Astrocyte (in vitro differentiated cells and primary cell): ENCODE measurements at places on chromosomes 3 and 15. TPM values are rescaled to one million over a fixed set of nuclear protein-coding genes. Genes with fewer than 3 reads are reported as not detected.
A peak's percentile ranks its signal among the peaks of the same experiment; 100 is the strongest.

GLDN gene
- total RNA-seq = 0.09 TPM in 1 of 2 replicates, not detected in the other

- no peaks in the 10 kb centered on the region for H3K36me3 ChIP-seq
- H3K4me3 ChIP-seq = no peak overlapping the region
- DNase-seq = no peak
- no peak overlapping the region for H3K27ac ChIP-seq
- no peaks in the 10 kb centered on the region for H3K27me3 ChIP-seq
Observed at GRCh38 chr3:180135101-180135500, 98.4 kb upstream of the PEX5L start.

- no peak overlapping the region for H3K4me3 ChIP-seq
- no peak for DNase-seq
Observed at GRCh38 chr15:98568382-98569017, 79.8 kb upstream of the IGF1R start.

GRCh38 chr3:37074178-37074577 lies 80.9 kb downstream of the MLH1 start:
- peaks cover 3% of the 10 kb centered on the region for H3K36me3 ChIP-seq
- peak overlapping the region; percentile 62 for H3K27ac ChIP-seq
- peaks cover 30% of the 10 kb centered on the region for H3K4me1 ChIP-seq
- H3K27me3 ChIP-seq = no peaks in the 10 kb centered on the region

- no peak overlapping the region for H3K4me3 ChIP-seq
- peaks cover 10% of the 10 kb centered on the region for H3K4me1 ChIP-seq
- H3K27me3 ChIP-seq = no peaks in the 10 kb centered on the region
- H3K27ac ChIP-seq = no peak overlapping the region
- no peaks in the 10 kb centered on the region for H3K36me3 ChIP-seq
Observed at GRCh38 chr15:101578443-101578894, 73.7 kb downstream of the TM2D3 start.

CCR8 gene
- total RNA-seq = not detected in 2 replicates

DNA sequence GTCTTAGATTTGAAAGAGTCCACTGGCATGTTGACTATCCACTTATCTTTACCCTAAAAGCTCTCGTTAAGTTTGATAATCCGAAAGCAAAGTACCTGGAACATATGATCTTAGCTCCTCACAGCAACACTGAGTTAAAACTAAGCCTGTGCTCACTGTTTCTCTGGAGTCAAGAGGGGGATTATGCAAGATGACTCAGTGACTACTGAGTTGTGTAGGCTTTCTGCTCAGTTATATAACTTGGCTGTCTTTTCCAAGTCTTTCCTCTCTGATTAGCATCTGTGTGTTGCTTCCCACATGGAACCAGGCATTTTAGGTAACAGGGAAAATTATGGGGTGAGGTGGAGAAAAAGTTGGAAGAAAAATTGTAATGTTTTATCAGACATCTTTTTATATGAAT lies 31.2 kb upstream of the MYO5C start:
- H3K36me3 ChIP-seq = peaks cover 8% of the 10 kb centered on the region
- peaks cover 5% of the 10 kb centered on the region for H3K4me1 ChIP-seq
- H3K27me3 ChIP-seq = no peaks in the 10 kb centered on the region
- DNase-seq = peak; percentile 45
- no peak overlapping the region for H3K4me3 ChIP-seq
- H3K27ac ChIP-seq = no peak overlapping the region

DNA sequence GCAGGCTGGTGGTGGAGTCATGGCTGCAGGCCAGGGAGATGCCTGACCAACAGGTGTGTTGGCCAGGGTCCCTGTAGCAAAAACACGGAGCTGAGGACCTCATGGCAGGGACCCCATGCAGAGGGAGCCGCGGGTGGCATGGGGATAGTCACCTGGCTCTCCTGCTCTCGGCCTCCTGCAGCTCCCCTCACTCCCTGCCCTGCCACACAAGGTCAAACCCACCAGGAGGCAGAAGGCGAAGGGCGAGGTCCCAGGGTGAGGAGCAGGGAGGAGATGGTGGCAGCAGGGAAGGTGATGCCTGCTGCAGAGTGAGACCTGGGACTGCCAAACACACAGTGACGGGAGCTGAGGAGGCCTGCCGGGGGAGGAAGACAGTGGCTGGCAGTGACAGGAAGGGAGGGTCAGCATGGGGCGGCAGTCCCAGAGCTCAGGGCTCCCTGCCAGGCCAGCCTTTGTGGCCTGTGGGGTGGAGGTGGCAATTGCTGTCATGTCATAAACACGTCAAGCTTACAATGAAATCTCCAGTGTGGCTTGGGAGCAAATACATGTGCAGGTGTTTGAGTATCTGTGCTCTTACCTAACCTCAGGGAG lies 144.3 kb downstream of the TJP1 start:
- H3K4me3 ChIP-seq = no peak overlapping the region
- DNase-seq = no peak
- H3K36me3 ChIP-seq = no peaks in the 10 kb centered on the region
- H3K4me1 ChIP-seq = peaks cover 24% of the 10 kb centered on the region

CHRM5 gene
- 0.07 TPM in 1 of 2 replicates, not detected in the other for total RNA-seq

GRCh38 chr3:138289701-138290100 lies 40.0 kb downstream of the NME9 start:
- H3K27me3 ChIP-seq = no peaks in the 10 kb centered on the region
- H3K36me3 ChIP-seq = peaks cover 15% of the 10 kb centered on the region
- no peaks in the 10 kb centered on the region for H3K4me1 ChIP-seq

- peaks cover 50% of the 10 kb centered on the region for H3K4me1 ChIP-seq
- no peaks in the 10 kb centered on the region for H3K27me3 ChIP-seq
- peak overlapping the region; percentile 95 for H3K27ac ChIP-seq
- DNase-seq = peak; percentile 14
- peak overlapping the region; percentile 69 for H3K4me3 ChIP-seq
Observed at GRCh38 chr15:90870354-90871138, 2.2 kb downstream of the FURIN start.

DNA sequence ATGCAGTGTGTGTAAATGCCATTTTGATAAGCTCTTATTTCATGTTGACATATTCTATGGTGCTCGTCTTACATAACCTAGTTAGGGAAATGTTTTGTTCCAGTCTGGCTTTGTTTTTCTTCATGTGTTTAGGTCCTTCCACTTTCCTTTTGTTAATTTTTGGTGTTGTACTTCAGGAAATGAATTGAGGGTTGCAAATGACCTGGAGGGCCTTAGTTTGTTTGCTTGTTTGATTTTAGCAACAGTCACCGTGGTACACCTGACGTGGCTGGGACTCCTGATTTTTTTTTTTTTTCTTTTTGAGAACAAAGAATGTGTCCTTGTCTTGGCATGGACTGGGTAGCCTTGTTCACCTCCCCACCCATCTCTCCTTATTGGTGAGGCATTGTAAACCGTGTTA lies 114.8 kb downstream of the IGF1R start:
- DNase-seq = no peak
- no peaks in the 10 kb centered on the region for H3K27me3 ChIP-seq
- no peak overlapping the region for H3K27ac ChIP-seq
- no peak overlapping the region for H3K4me3 ChIP-seq

DNA sequence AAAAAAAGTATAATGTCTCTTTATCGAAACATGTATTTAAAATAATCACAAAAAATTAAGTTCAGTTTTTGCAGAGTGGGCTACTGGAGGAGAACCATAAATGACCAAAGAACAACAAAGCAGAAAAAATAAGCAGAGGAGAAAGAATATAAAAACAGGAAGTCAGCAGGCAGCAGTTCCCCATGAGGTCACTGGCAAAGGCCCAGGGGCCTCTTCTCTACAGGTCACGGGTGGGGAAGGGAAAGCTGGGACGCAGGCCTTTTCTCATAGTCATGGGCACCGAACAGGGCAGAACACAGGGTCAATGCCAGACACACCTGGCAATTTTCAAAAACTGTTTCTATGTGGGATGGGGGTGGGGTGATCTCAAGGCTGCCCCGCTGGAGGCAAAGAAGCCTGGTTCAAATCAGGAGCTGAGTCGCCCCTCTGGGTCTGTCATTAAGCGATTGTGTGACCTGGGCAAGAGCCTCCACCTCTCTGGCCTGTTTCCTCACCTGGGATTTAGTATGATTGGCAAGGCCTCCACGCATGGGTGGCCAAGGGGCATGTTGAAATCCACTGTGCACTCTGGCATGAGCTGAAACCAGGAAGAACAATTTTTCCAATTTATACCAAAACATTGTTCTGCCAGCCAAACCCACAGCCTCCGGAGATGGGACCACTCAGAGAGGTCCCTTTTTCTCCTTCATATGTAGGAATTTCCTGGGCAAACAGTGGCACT lies 43.8 kb upstream of the UACA start:
- H3K27me3 ChIP-seq = no peaks in the 10 kb centered on the region
- no peak overlapping the region for H3K4me3 ChIP-seq
- peaks cover 16% of the 10 kb centered on the region for H3K4me1 ChIP-seq
- no peaks in the 10 kb centered on the region for H3K36me3 ChIP-seq

- no peak overlapping the region for H3K4me3 ChIP-seq
- peaks cover 7% of the 10 kb centered on the region for H3K36me3 ChIP-seq
- no peak overlapping the region for H3K27ac ChIP-seq
- no peak for DNase-seq
- no peaks in the 10 kb centered on the region for H3K27me3 ChIP-seq
Observed at GRCh38 chr15:78155355-78155939, 6.3 kb downstream of the IDH3A start.

AHSG gene
- not detected in 2 replicates for total RNA-seq

GRCh38 chr3:33149342-33149741 lies 35.5 kb downstream of the CRTAP start:
- peaks cover 2% of the 10 kb centered on the region for H3K36me3 ChIP-seq
- H3K27ac ChIP-seq = no peak overlapping the region
- H3K27me3 ChIP-seq = no peaks in the 10 kb centered on the region
- H3K4me3 ChIP-seq = no peak overlapping the region
- DNase-seq = no peak
- peaks cover 14% of the 10 kb centered on the region for H3K4me1 ChIP-seq

- no peaks in the 10 kb centered on the region for H3K27me3 ChIP-seq
- H3K4me3 ChIP-seq = no peak overlapping the region
- H3K4me1 ChIP-seq = peaks cover 7% of the 10 kb centered on the region
- DNase-seq = peak; percentile 55
- H3K27ac ChIP-seq = no peak overlapping the region
Observed at GRCh38 chr3:177852001-177852807, 654.9 kb upstream of the TBL1XR1 start.

DNA sequence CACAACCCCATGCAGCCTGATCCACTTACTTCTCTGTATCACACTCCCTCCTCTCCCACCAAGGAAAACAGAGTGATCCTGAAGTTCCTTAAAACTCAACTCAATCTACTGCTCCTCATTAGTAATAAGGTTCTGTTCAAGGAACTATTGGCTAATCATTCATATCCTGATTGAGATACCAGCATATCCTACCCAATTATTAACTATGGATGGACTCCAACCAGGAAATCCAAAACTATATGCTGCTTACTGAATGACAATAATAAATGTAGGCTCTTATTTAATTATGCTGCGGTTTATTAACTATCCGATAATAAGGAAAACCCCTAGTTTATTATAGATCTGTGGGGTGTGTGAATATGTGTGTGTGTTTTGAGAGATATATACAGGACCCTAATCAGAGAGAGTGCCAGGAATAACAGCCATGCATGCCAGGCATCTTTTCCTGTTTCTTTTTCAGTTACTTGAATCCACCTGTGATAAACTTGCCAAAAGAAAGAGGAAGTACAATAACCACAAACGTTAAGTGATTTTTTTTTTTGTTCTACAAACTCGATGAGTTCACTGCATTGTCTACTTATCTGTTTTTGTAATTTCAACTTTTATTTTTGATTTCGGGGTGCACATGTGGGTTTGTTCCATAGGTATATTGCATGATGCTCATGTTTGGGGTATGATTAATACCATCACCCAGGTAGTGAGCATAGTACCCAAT lies 1031.7 kb upstream of the CFAP20DC start:
- DNase-seq = no peak
- H3K27me3 ChIP-seq = no peaks in the 10 kb centered on the region
- no peak overlapping the region for H3K4me3 ChIP-seq
- H3K27ac ChIP-seq = no peak overlapping the region

- H3K36me3 ChIP-seq = no peaks in the 10 kb centered on the region
- DNase-seq = peak; percentile 47
- H3K27ac ChIP-seq = peak overlapping the region; percentile 15
Observed at GRCh38 chr15:100733101-100733842, 130.9 kb downstream of the ASB7 start.

GRCh38 chr3:163538387-163538786 lies 1539.9 kb downstream of the SI start:
- no peak overlapping the region for H3K4me3 ChIP-seq
- H3K27me3 ChIP-seq = no peaks in the 10 kb centered on the region
- H3K27ac ChIP-seq = no peak overlapping the region
- no peaks in the 10 kb centered on the region for H3K4me1 ChIP-seq

CFAP100 gene
- total RNA-seq = not detected in 2 replicates

- no peaks in the 10 kb centered on the region for H3K36me3 ChIP-seq
- peak overlapping the region; percentile 99 for H3K27ac ChIP-seq
- H3K27me3 ChIP-seq = no peaks in the 10 kb centered on the region
- no peak for DNase-seq
Observed at GRCh38 chr15:92902737-92903593, 2.8 kb downstream of the CHD2 start.

DNA sequence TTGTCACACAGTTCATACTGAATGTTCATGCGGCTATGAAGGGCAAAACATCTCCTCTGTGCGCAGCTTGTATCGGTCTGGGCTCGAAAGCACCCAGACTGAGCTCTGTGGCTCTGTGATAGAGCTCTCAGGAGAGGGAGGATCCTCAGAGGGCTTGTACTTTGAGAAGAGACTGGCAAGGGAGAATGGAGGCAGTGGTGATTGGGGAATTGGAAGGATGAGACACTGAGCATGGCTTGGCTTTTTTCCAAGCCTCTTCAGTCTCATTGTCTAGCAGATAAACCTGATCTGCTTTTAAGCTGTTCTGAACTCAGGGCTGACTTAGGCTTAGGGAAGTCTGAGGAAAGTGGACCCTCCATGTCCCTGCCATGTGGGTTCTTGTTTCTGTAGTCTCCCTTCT lies 43.0 kb downstream of the RAD54L2 start:
- no peaks in the 10 kb centered on the region for H3K27me3 ChIP-seq
- no peaks in the 10 kb centered on the region for H3K4me1 ChIP-seq
- H3K4me3 ChIP-seq = no peak overlapping the region
- H3K36me3 ChIP-seq = peaks cover 7% of the 10 kb centered on the region
- no peak for DNase-seq

- H3K36me3 ChIP-seq = no peaks in the 10 kb centered on the region
- no peak overlapping the region for H3K27ac ChIP-seq
- no peak overlapping the region for H3K4me3 ChIP-seq
- H3K27me3 ChIP-seq = peaks cover 6% of the 10 kb centered on the region
- DNase-seq = no peak
- H3K4me1 ChIP-seq = peaks cover 8% of the 10 kb centered on the region
Observed at GRCh38 chr15:92383519-92384324, 10.0 kb upstream of the ST8SIA2 start.

UBE2E2 gene
- 89.8 and 110 TPM in 2 replicates for total RNA-seq

PSTPIP1 gene
- total RNA-seq = not detected in 2 replicates

CHST13 gene
- not detected in 2 replicates for total RNA-seq

GOLGA8R gene
- total RNA-seq = 1.6 and 2.8 TPM in 2 replicates

SPINK8 gene
- total RNA-seq = not detected in 2 replicates

GRCh38 chr15:38524156-38524555 lies 40.5 kb downstream of the RASGRP1 start:
- peaks cover 3% of the 10 kb centered on the region for H3K4me1 ChIP-seq
- no peak overlapping the region for H3K4me3 ChIP-seq
- no peak for DNase-seq
